ENCODE measurements at places on chromosomes 7 and 10.
A peak's percentile ranks its signal among the peaks of the same experiment; 100 is the strongest.

GRCh38 chr10:96252730-96253129 lies 18.6 kb downstream of the BLNK start:
- no peak for DNase-seq

GRCh38 chr10:97564776-97565175 lies 7.8 kb upstream of the ANKRD2 start:
- DNase-seq = no peak

- DNase-seq = no peak
Measured at GRCh38 chr7:112721366-112721765, 68.8 kb downstream of the TMEM168 start.

DNA sequence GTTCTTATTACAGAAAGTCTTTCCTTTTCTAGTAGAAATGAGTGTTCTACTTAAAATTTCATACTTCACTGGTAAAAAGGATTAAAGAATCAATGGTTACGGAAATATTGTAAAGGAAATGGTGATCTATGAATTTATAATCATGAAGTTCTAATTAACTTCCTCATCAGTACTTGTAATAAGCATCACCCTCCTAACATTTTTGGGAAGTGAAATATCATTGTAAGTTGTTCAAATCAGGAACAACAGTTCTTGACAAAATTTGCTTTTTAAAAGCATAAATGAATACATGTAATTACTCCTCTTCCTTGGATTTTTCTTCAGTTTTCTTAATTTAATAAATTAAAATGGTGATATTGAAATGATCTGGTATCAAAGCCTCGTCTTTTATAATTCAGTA lies 5.6 kb upstream of the PCGF5 start:
- DNase-seq = no peak

DNA sequence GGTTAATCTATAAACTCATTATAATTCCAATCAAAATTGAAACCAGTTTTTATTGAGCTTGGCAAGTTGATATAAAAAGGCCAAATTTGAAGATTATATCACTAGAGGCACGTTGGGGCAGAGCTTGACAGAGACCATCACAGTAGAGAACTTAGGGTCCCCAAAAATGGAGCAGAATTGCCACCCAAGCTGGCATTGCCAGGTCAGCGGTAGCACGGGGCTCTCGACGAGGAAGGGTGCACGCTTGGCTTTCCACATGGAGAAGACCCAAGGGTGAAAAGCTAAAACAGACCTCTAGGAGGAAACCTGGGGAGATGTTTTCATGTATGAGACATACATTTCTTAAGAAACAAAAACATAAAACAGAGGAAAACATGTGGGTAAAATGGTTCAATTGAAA lies 4.3 kb upstream of the JAKMIP3 start:
- DNase-seq = no peak

DNA sequence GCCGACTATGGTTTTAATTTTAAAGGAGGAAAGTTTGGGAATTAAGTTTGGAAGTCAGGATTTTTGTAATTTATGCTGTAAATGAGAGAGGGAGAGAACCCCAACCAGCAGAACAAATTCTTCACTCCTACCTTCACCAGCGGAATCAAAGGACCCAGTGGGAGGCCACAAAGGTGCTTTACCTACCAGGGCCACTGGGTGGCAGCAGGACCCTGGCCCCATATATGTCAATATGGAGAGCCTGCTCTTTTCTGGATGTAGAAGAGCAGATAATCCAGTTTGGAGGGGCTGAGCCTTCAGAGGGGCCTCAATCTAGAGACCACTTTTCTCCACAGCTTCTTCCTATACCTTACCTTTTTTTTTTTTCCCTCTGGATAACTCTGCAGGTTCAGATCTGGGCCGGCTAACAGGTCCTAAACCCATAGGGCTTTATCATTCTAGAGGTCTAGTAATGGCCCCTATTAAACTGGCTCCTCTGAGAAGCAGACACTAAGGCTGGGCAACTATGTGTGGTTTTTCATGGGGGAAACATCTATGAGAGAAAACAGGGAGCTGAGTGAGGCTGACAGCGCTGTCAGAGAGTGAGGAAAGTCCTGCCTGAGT lies 8.5 kb upstream of the SCD start:
- peak; percentile 82 for DNase-seq

DNA sequence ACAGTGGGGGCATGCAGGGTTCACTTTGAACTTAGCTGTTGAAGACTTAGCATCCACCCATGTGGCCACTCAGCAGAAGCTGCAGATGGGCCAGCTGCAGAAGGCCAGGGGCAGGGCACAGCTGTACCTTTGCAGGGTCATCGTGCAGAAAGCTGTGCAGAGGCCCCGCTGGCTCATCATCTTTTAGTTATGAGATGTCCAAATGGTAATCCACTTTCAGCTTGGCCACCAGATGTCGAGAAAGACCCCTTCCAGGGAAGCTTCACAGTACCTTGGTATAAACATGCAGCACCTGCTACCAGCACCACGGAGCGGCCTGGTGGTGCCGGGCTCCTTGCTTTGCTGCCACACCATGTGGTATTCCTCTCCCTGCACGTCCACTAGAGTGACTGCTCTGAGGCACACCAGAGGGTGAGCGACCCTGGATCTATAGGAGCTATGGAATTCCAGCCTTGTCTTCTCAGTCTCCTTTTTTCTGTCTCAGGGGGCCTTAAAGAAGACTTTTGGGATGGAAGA lies 74.2 kb upstream of the LAMB4 start:
- no peak for DNase-seq

- no peak for DNase-seq
Measured at GRCh38 chr7:70410134-70410750, 721.7 kb upstream of the GALNT17 start.

GRCh38 chr7:36986948-36987724 lies 262.8 kb upstream of the AOAH start:
- DNase-seq = peak; percentile 67

GRCh38 chr7:90994601-90995000 lies 269.6 kb upstream of the FZD1 start:
- DNase-seq = no peak

DNA sequence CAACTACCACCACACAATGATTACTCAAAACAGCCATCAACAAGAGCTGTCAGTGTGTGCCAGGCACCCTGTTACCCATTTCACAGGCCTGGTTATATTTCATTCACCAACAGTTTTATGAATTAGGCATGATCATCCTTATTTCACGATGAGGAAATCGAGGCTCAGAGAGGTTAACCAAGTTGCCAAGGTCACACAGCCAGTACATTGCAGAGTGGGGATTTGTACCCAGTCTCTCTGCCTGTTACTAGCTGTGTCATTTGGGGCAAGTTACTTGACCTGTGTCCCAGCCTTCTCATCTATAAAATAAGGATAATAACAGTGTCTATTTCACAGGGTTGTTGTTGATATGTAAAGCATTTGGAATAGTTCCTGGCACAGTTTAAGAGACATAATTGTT lies 97.2 kb downstream of the COL13A1 start:
- DNase-seq = no peak

DNA sequence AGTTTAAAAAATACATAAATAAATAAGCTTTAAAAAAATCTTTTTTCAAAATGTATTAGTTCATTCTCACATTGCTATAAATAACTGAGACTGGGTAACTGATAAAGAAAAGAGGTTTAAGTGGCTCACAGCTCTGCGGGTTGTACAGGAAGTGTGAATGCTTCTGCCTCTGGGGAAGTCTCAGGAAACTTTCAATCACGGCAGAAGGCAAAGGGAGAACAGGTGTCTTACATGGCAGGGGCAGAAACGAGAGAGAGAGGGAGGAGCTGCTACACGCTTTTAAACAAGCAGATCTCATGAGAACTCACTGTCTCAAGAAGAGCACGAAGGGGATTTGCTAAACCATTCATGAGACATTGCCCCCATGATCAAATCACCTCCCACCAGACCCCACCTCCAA lies 114.6 kb downstream of the DNAJC1 start:
- no peak for DNase-seq

GRCh38 chr7:53743697-53744402 lies 708.4 kb downstream of the POM121L12 start:
- DNase-seq = no peak

DNA sequence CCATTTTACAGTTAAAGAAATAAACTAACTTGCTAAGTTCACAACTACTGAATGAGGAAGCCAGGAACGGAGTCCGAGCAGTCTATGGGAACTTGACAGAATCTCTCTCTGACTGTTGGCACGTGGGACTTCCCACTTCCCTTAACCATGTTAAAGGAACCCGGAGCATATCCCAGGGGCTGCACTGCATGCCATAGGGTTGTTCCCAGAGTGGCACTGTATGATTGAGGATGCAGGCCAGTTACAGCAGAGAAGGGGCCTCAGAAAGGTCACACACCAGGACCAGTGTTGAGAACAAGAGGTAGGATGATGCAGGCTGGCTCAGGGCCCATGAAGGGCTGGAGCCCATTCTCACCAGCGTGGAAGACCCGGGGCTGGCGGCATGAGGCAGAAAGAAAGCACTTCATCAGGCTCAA lies 201.8 kb downstream of the NSUN6 start:
- no peak for DNase-seq

GRCh38 chr10:70512149-70512639 lies 33.6 kb downstream of the PALD1 start:
- DNase-seq = no peak

- no peak for DNase-seq
Measured at GRCh38 chr7:150415161-150416153, 35.0 kb upstream of the GIMAP8 start.

DNA sequence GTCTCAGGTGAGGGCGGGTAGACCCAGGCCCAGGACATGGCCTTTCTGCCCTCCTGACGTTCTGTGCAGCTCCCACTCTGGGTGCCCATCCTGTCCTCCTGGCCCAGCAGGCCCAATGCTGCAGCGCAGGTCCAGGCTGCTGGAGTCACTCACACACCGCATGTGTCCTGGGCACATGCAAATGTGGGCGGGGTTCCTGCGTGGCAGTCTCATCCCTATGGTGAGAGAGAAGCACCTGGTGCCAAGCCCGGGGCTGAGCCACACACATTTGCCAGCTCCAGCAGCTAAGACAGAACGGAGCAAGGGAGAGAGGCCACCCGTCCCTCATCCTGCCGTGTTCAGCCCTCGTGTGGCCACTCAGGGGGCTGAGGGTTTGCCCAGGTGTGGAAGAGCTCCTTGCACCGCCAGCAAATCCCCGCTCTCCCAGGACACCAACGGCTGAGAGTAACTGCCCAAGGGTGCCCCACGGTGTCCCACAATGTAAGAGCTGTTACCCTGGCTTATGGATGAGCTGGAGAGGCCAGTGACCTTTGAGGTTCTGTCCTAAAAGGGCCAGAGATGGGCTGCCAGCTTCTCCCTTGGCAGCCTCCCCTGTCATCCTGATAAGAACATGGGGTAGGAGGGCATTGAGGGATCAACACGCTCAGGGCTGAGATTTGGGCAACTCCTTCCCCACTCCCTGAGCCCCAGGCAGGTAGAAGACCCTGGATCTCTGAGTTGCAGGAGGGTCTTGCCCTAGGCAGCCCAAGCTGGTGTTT lies 4.4 kb downstream of the FUOM start:
- no peak for DNase-seq

DNA sequence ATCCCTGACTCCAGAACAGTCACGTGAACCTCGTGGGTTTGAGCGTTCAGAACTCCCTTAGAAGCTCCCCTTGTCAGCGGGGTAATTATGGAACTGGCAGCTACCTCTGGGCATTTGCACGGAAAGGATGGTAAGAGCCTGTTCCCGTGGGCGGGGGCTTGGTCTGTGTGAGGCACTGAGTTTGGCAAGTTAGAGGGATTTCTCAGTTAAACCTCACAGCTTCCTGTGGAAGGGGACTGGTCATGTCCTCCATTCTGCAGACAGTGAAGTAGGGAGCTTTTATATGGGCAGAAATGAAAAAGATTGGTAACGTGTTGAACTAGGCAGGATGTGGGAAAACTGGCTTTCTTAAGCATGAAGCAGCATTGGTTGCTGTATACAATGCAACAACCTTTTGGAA lies 16.0 kb downstream of the PALD1 start:
- DNase-seq = no peak

DNA sequence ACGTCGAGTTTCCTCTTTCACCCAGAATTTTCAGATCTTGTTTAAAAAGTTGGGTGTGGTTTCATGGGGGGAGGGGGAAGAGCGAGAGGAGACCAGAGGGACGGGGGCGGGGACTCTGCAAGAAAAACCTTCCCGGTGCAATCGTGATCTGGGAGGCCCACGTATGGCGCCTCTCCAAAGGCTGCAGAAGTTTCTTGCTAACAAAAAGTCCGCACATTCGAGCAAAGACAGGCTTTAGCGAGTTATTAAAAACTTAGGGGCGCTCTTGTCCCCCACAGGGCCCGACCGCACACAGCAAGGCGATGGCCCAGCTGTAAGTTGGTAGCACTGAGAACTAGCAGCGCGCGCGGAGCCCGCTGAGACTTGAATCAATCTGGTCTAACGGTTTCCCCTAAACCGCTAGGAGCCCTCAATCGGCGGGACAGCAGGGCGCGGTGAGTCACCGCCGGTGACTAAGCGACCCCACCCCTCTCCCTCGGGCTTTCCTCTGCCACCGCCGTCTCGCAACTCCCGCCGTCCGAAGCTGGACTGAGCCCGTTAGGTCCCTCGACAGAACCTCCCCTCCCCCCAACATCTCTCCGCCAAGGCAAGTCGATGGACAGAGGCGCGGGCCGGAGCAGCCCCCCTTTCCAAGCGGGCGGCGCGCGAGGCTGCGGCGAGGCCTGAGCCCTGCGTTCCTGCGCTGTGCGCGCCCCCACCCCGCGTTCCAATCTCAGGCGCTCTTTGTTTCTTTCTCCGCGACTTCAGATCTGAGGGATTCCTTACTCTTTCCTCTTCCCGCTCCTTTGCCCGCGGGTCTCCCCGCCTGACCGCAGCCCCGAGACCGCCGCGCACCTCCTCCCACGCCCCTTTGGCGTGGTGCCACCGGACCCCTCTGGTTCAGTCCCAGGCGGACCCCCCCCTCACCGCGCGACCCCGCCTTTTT lies at the start of gene VIM:
TSS of gene VIM (plus strand) at position 151 of the 925 bp plus-strand sequence. CDS start 1,182 bp downstream, outside the sequence.
- peak; percentile 81 for DNase-seq

GRCh38 chr7:104627516-104627915 lies 299.1 kb downstream of the LHFPL3 start:
- DNase-seq = no peak

- no peak for DNase-seq
Measured at GRCh38 chr10:48551861-48552591, 52.8 kb downstream of the ARHGAP22 start.

DNA sequence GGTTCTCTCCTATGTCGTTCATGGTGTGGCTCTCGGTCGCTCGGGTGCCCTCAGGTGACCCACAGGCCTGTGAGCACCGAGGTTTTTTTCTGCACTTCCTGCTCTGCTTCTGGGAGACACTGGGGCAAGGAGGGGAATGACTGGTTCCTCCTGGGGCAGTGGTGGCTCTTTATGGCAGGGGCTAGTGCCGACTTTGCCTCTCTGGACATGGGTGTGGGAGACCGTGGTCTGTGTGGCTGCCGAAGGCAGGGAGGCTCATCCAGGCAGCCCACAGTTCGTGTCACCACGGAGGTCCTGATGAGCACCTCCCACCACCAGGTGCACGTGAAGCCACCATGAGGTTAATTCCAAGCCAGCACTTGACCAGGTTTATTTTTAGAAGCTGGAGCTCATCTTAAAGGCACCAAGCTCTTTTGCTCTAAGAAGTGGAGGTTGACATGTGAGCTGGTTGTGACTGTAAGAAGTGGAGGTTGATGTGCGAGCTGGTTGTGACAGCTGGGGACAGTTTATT lies 24.7 kb upstream of the DPYSL4 start:
- no peak for DNase-seq

All from colonic mucosa (tissue), 4 donors.